Natural killer cell (primary cell): ENCODE measurements at places on chromosomes 4 and X.

- no peak for DNase-seq
Measured at GRCh38 chr4:66574145-66574978, 904.1 kb upstream of the EPHA5 start.

DNA sequence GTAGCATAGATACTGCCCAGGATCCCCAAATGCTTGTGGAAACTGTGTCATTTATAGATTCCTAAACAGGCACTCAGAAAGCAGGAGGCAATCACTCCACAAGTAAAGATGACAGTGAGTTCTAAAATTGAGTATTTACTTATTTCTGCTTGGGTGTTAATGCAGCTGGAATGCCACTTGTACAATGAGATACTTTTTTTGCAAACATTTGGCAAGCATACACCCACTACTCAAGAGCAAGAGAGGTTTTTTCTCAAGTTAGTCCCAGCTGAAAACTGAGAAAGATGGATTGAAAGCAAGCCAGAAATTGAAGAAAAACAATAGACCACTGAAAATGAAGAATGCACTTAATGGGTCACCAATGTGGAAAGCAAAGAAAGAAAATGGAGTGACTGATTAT lies 22.5 kb downstream of the GABRA3 start:
- no peak for DNase-seq

- DNase-seq: no peak
Measured at GRCh38 chr4:166838975-166839614, 395.2 kb downstream of the SPOCK3 start.

DNA sequence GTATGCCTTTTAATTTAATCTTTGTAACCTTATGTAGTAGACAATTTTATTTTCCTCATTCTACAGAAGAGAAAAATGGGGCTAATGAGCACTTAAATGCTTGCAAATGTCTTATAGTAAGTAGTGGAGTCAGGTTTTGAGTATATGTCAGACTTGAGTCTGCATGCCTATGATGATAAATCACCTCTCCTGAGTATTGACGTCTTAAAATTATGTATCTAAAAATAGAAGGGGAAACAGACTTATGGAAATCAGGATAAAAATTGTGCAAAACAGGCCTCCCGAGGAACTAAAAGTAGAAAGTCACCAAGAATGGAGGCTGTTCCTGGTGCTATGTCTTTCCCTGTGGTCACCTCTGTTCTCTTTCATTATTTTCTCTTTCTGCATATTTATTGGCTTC lies 92.7 kb downstream of the STIM2 start:
- no peak for DNase-seq

DNA sequence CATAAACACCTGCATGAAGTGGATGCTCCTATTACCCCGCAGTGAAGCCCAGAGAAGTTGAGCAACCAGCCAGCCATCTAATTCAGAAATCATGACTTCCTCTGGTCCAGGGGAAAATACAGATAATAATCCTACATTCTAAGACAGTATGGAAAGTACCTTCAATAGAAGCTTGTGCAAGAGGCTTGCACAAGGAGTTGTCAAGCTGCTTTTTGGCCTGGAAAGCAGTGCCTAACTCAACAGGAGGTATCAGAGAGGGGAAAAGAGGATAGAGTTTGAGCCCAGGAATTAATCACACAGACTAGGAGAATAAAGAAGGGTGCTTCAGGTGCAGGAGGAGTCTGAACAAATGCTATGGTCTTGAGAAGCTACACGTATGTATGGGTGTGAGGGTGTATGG lies 26.7 kb downstream of the TMEM192 start:
- DNase-seq: no peak

DNA sequence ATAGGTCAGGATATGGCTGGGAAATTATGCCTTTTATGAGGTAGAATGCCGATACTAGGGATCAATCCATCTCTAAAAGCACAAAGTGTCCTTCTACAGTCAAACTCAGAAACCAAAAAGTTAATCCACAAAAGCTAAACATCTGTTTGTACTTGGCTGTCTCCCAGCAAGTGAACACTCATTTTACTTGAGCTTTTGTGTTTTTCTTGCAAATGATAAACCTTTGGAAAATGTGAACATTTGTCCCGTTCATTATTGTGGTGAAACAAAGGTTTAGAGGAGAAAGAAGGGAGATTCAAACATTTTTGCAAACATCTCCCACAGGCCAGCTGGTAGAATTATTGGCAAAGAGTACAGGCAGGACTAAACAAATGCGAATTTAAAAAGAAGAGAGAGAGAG lies 300.6 kb upstream of the SPANXN1 start:
- DNase-seq: no peak

- no peak for DNase-seq
Measured at GRCh38 chrX:15598026-15598425, 2.7 kb downstream of the ACE2 start.

DNA sequence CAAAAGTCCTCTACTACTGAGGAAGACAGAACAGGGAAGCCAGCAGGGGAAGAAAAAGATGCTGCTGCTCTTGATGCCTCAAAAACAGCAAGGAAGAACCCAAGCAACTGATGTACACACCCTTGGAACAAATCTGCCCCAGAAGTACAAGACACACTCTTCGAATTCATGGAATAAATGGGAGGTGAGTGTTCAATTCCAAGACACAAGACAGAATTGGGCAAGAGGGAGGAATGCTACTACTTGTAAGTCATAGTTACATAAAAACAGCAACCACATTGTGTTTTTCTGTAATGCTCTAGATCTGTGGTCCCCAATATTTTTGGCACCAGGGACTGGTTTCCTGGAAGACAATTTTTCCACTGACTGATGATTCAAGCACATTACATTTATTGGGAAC lies 58.0 kb upstream of the H2AZ1 start:
- DNase-seq: no peak

DNA sequence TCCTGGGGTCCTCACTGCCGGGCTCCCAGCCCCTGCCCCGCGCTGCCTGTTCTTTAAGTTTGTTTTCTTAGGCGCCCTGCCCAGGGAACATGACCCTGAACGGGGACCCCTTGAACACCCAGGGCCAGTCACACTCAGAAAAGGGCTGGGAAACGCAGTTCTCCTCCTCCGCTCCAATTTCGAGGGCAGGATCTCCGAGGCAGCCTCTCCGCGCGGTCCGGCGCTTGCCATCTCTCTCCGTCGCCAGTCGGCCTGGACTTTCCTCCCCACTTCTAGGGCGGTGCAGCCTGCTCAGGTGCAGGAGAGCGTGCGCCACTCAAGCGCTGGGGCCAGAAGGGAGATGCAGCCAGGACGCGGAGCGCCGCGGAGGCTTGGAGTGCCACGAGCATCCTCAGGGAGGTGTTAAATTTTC lies 9.9 kb downstream of the PRDM8 start:
- no peak for DNase-seq

DNA sequence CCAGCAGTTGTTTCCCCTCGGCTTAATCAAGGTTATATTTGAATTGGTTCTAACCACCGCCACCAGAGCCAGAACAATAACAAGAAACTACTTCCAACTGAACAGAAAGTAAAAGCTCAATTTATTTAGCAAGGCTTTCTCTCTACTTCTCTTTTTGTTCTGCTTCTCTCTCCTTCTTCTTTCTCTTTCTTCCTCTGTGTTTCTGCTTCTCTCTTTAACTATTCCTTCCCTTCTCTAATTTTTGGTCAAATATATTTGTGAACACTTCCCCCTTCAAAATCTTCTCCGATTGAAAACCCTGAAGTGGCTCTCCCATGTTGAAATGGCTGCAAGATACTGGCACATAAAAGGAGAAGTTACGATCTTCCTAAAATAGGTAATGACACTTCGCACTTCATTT lies 1195.9 kb upstream of the PRKX start:
- DNase-seq: no peak

DNA sequence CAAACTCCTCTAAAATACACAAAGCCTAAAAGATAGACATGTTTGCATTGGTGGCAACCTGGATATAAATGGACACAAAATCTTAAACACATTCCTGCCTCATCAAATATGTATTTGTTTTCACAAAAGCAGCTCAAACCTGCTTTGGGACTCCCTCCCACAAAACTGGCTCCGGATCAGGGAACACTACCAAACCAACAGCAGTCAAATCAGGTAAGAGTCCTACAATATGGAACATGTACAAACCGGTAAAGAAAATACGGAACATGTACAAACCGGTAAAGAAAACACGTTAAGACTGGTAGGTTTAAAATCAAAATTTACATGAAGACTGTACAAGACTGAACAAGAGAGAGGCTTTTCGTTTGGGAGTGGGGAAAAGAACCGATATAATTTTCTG lies 4.3 kb downstream of the AMTN start:
- DNase-seq: no peak

- DNase-seq: peak; percentile 5
Measured at GRCh38 chr4:16083241-16084191, at the start of gene PROM1. PROM1 (minus strand) TSS chr4:16084023; CDS start chr4:16075906, 8,117 bp downstream.

- DNase-seq: no peak
Measured at GRCh38 chr4:38354872-38355271, 309.1 kb upstream of the KLF3 start.

- no peak for DNase-seq
Measured at GRCh38 chr4:52853351-52853750, 8.8 kb upstream of the RASL11B start.

DNA sequence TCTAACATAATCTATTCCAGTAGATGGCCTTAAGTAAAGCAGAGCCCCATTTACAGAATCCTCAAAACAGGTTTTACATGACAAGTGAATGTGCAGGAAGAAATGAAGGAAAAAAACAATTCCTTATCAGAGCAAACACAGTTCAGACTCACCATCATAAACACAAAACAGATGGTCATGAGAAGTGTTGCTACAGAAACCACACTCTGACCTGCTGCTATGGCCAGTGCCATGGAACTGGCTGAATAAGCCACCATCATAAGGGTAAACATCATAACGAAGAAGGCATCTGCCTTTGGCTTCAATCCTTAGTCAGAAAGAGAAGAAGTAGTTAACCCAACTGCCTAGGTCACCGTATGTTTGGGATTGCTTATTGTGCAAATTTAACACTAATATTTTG lies 61.1 kb downstream of the ABCG2 start:
- DNase-seq: no peak

- no peak for DNase-seq
Measured at GRCh38 chr4:176856421-176856820, 63.7 kb upstream of the VEGFC start.

GRCh38 chr4:80171251-80171650 lies 26.1 kb upstream of the PRDM8 start:
- no peak for DNase-seq

DNA sequence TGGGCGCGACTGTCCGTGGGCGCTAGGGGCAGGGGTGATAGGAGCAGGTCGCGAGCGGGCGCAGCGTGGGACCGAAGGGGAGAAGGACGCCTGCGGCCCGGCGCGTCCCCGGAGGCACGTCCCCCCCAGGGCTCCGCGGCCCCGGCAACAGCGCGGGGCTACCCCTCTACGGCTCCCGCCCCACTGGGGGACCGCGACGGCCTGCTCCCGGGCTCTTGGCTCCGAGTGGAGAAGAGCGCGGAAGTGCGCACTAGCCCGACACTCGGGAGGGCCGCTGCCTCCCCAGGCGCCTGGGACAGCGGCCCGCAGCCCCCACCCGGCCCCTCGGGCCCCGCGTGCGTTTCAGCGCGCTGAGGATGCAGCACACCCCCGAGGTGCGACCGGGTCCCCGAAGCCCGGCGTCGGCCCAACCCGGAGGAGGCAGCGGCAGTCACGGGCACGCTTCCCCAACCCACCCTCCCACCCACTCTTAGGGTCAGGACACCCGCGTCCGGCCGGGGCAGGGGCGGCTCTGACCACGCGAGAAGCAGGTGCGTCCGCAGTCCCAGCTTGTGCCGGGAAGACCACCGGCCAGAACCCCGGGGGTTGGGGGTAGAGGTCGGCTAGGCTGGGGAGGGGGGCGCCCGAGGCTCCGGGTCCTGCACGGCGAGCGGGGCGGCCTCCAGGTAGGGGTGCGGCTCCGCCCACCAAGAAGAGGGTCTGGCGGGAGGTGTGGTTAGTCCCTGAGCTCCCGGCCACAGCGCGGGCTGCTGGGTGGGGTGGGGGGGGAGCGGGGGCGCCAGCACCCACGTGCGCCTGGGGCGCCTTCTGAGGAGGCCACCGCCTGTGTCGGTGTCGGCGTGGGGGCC lies 18.5 kb upstream of the NAT8L start:
- peak; percentile 19 for DNase-seq

GRCh38 chr4:52996261-52997131 lies 134.4 kb downstream of the RASL11B start:
- no peak for DNase-seq

- DNase-seq: no peak
Measured at GRCh38 chr4:26568446-26568994, 15.4 kb upstream of the TBC1D19 start.

- DNase-seq: no peak
Measured at GRCh38 chrX:42967681-42968300, 189.8 kb upstream of the PPP1R2C start.

DNA sequence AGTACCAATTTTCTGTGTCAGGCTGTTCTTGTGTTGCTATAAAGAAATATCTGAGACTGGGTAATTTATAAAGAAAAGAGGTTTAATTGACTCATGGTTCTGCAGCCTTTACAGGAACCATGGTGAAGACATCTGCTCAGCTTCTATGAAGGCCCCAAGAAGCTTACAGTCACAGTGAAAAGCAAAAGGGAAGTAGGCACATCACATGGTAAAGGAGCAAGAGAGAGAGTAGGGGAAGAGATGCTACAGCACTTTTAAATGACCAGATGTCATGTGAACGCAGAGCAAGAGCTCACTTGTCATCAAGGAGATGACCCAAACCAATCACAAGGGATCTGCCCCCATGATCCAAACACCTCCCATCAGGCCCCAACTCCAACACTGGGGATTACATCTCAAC lies 174.3 kb downstream of the ATP10D start:
- no peak for DNase-seq

DNA sequence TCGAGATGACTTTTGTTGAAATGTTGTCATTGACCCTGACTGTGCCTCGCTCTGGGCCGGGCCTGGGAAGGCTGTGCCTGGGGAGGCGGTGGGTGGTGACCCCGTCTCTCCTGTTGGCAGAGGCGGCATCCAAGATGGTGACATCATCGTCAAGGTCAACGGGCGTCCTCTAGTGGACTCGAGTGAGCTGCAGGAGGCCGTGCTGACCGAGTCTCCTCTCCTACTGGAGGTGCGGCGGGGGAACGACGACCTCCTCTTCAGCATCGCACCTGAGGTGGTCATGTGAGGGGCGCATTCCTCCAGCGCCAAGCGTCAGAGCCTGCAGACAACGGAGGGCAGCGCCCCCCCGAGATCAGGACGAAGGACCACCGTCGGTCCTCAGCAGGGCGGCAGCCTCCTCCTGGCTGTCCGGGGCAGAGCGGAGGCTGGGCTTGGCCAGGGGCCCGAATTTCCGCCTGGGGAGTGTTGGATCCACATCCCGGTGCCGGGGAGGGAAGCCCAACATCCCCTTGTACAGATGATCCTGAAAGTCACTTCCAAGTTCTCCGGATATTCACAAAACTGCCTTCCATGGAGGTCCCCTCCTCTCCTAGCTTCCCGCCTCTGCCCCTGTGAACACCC lies 36.4 kb downstream of the HTRA3 start:
- no peak for DNase-seq

DNA sequence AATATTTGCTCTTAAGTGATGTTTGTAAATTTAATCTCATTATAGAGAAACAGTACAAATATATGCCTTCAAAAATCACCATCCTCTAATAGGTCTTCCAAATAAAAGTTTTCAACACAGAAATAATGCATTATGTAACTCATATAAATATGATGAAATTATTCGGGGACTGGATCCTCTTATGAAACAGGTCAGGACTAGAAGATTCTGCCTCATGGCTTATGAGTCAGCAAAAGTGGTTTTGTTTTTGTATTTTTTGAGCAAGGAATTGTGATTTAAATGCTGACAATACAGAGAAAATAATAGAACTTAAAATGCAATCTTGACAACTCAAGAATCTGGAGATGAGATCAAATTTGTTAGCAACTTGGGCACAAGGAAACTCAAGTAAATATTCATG lies 179.7 kb upstream of the NDP start:
- DNase-seq: no peak
